ENCODE measurements at places on chromosomes 11 and 22. TPM values are rescaled to one million over a fixed set of nuclear protein-coding genes. Genes with fewer than 3 reads are reported as not detected.

PRRG4 gene
- total RNA-seq: 0.10 TPM

VSIG10L2 gene
- not detected for total RNA-seq

DNA sequence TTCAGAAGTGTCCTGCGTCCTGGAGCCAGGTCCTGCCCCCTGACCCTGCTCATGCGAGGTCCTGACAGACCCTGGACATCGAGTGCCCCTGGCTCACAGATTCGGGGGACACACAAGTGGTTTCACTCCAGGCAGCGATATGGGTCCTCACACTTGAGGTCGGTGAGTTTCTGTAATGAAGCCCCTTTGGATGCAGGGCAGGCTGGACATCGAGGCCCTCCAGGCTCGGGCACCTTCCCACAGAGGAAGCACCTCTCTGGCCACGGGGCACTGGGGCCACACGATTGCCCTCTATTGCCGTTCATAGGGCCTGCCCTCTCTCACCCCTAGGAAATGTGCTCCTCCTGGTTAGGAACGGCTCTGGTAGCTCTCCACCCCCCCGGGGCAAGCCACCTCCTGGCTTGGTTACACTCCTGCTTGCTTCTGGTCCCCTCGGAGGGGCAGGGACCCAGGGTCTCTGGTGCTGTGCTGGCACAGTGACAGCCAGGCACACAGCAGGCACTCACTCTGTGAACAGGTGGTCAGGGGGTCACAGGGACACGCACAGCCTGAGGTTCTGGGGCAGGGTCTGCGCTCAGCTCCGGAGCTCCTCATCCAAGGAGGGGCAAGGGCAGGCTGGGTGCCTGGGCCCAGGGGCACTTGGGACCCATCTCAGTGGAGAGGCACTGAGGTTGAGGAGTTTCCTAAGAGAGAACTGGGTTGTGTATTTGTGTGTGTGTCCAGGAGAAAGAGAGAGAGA is 907.7 kb downstream of the BRD1 start:
- no peak for DNase-seq

DNA sequence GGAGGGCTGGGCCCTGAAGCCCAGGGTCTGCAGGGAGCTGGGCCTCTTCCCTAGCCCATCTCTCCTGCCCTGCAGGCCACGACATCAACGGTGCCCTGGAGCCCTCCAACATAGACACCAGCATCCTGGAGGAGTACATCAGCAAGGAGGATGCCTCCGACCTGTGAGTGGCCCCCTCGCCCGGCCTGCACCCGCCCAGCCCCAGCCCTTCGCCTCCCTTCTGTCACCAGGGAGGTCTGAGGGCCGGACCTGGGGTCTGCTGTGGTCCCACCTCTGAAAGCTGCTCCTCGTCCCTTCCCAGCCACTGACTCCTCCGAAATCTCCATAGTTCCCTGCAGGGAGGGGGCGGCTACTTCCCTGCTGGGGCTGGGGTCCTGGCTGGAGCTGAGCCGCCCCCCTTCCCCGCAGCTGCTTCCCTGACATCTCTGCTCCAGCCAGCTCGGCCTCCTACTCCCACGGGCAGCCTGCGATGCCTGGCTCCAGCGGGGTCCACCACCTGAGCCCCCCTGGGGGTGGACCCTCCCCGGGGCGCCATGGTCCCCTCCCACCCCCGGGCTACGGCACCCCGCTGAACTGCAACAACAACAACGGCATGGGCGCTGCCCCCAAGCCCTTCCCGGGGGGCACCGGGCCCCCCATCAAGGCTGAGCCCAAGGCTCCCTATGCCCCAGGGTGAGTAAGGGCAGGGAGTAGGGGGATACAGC is 13.3 kb downstream of the MYRF start:
- no peak for DNase-seq

CSNK2A3 gene
- 17.4 TPM for total RNA-seq

CEND1 gene
- total RNA-seq: 58.7 TPM

- no peak for DNase-seq
Measured at GRCh38 chr11:46633291-46634217, 16.2 kb downstream of the ATG13 start.
